T-cell (primary cell): ENCODE measurements at places on chromosomes 13 and 19.
A peak's percentile ranks its signal among the peaks of the same experiment; 100 is the strongest.

GRCh38 chr13:107788464-107789165, 426.7 kb downstream of the LIG4 start:
- no peak for DNase-seq

- DNase-seq: no peak
Observed at GRCh38 chr13:85650613-85651012, 148.6 kb downstream of the SLITRK6 start.

DNA sequence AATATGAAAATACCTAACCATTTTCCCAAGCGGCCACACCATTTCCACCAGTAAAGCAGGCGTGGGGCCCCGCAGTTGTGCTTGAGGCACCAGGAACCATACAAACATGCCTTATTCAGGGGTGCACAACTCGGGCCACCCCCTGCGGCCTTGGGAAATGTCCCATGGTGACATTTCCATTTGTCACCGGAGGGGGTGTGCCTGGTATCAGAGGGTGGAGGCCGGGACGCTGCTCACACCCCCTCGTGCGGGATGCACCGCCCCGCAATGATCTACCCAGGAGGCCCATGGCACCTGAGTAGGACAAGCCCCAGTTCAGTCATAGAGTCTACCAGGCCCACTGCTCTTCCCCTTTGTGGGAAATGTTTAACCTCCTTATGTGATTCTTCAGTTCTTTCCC, 218.8 kb downstream of the TEX29 start:
- DNase-seq: no peak

- no peak for DNase-seq
Observed at GRCh38 chr13:40916207-40916998, 102.7 kb downstream of the ELF1 start.

GRCh38 chr19:41998246-41999020, 4.4 kb upstream of the ATP1A3 start:
- peak; percentile 15 for DNase-seq

GRCh38 chr19:32977280-32977679, 5.2 kb downstream of the FAAP24 start:
- DNase-seq: no peak

- no peak for DNase-seq
Observed at GRCh38 chr19:31555634-31556215, 206.5 kb upstream of the TSHZ3 start.

DNA sequence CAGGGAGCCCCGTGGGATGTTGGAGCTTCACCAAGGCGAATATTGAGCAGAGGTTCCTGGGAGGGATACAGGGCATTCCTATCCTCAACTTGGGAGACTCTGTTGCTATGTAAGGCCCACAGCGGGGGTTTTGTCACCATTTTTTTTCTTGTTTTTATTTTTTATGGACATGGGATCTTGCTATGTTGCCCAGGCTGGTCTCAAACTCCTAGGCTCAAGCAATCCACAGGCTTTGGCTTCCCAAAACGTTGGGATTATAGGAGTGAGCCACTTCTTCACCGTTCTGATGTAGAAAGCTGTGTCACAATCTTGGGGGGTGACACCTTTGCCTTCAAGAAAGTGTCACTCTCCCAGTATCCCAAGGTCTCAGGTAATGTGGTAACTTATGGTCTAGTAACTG, 2.6 kb downstream of the DLL3 start:
- DNase-seq: no peak

DNA sequence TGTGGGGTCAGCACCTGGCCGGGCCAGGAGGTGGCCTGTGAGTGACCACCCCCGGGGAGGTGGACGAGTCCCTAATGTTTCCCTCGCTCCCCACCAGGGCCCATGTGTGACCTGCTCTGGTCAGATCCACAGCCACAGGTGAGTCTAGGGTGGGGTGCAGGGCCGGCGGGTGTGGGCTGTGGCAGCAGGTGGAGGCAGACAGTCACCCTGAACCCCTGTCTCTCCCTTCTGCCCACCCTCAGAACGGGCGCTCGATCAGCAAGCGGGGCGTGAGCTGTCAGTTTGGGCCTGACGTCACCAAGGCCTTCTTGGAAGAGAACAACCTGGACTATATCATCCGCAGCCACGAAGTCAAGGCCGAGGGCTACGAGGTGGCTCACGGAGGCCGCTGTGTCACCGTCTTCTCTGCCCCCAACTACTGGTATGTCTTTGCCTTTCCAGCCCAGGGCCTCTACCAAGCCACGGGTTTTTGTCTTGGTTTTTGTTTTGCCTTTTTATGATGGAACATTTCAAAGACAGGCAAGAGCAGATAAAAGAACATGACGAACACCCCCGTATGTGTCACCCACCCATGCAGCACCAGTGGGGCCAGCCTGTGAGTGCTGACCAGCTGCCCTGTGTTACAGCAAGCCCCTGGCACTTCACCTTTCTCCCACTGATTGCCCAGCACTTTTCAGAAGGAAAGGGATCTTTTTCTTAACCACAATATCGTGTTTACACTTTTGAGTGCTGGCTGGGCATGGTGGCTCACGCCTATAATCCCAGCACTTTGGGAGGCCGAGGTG, 24.9 kb downstream of the CCDC8 start:
- no peak for DNase-seq

- DNase-seq: no peak
Observed at GRCh38 chr13:73876323-73876722, 257.9 kb downstream of the KLF12 start.

- DNase-seq: no peak
Observed at GRCh38 chr13:92054389-92054788, 656.0 kb downstream of the GPC5 start.

- DNase-seq: no peak
Observed at GRCh38 chr19:15231271-15231670, 977 bp downstream of the EPHX3 start.

DNA sequence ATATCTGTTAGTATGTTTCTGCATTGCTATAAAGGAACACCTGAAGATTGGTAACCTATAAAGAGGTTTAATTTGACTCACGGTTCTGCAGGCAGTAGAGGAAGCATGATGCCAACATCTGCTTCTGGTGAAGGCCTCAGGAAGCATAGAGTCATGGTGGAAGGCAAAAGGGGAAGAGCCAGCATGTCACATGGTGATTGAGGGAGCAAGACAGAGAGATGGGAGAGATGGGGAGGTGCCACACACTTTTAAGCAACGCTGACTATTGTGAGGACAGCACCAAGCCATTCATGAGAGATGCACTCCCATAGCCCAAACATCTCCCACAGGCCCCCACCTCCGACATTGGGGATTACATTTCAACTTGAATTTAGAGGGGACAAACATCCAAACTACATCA, 32.8 kb downstream of the COG6 start:
- no peak for DNase-seq

- DNase-seq: no peak
Observed at GRCh38 chr13:52749419-52749818, 9.8 kb upstream of the CNMD start.
